ENCODE measurements at places on chromosomes 7 and 10.

DNA sequence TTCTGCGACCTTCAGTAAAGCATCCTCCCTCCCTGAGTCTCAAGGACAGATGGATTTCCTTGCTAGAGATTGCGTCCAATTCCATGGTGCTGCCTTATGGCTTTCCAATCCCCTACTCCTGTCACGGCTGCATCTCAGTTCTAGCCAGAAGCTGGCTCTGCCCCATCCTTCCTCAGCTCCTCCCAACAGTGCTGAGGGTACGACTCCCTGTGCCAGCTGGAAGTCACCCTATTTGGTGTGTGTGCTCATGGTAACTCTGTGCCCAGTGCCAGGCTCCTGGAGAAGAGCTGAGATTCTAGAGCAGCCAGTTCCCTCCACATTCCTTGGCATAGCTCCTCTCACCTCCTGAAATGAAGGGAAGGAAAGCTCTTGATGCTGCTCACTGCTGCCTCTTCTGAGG, 185.0 kb upstream of the PODXL start:
- no peak for DNase-seq

DNA sequence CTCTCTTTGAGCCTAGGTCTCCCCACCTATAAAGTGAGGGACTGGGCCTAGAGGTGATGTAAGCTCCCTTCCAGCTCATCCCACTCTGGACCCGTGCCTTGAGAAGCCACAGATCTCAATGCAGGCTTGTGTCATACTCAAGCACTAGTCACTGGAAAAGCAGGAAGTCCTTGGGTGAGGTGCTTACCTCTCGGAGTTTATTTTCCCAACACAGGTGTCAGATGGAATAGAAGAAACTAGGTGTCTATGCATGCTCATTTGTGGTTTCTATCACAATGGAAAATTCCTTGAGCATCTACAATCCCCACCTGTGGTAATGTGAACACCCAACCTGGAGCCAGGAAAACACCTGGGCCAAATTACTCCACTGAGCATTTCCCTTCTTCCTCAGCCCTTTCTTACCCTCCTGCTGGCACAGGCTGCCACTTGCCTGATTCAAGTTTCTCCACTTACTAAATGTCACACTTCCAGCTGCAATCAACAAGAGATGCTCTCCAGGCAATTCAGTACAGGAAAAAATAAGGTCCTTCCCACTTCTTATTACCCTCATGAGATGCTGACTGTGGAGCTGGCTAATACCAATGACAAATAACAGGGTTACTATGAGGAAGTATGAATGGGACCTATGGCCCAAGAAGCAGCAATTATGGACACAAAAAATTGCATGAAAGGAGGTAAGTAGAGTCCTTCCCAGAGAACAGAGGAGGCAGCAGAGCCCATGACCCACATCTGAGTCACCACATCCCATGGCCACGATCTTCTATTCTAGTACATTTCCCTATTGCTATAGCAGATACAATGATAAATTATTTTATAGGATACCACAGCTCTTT, 13.1 kb downstream of the LSM5 start:
- DNase-seq, result no peak

GRCh38 chr7:142562688-142563087, 186.6 kb upstream of the PRSS1 start:
- no peak for DNase-seq

GRCh38 chr7:36048141-36048901, 104.7 kb upstream of the EEPD1 start:
- DNase-seq, result peak; percentile 97

DNA sequence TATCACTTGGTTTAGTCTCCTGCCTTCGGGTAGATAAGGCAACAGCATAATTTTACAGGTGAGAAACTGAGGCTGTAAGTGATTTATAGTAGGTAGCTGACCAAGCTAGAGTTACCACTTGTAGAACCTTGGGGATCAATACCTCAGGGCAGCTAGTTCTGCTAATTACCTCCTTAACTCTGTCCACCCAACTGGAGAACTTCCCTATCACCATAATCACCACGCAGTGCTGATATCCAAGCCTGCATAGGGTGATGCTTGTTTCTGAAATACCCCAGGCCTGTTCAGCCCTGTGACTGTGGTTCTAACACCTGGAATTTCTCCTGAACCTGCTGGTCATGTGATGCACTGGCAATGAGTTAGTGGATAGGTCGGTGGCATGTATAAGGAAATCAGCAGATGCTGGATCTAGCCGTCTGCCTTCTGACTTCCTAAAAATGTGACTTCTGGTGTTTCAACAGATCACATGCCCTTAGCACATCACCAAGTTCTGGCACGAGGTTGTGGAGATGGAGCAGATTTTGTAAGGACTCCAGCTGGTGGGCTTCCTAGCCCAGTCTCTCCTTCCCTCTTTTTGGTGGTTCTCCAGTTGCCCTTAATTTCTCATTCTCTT, 15.3 kb downstream of the PLAU start:
- DNase-seq, result no peak

DNA sequence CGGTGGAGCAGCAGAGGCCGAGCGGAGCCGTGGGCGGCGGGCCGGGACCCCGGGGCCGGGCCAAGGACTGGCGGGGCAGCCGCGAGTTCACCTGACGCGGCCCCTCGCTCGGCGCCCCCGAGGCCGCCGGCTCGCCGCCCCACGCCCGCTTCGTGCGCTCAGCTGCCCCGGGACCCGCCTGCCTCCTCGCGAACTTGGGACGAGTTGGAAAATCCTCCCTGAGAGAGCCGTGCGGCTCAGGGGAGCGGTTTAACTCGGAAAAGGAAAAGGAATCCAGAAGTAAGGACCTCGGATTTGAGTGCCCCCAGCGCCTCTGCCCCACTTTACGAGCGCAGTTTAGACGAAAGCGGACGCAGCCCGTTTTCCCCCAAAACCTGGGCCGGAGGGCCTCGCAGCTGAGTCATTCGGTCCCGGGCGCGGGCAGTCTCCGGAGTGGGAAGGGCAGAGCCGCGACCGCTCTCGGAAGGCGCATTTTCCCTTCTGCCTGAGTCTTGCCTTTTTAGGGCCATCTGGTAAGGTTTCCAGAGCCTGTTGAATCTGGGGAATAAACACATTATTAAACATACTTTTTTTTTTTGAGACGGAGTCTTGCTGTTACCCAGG, 744 bp downstream of the CREM start:
- no peak for DNase-seq

GRCh38 chr7:127322832-127323493, 69.5 kb downstream of the ZNF800 start:
- DNase-seq, result no peak

GRCh38 chr10:59622320-59623132, 87.1 kb downstream of the SLC16A9 start:
- DNase-seq, result no peak

GRCh38 chr10:102868911-102869257, 386 bp upstream of the AS3MT start:
- DNase-seq, result no peak

DNA sequence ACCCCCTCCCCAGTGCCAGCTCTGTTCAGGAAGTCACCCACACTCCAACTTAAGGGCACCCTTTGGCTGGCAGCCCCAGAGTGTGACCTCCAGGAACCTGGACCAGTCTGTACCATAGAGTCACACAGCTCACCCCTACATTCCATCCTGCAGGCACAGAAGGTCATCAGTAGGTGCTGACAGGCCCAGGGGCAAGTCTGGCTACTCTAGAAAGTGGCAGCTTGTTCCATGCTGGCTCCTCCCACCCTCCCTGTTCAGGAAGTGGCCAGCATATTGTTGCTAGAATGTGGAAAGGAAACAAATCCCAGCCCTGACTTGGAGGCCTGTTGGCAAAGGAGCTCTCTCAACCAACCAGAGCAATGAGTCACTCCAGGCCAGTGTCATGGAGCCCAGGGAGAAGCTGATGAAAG, 3.2 kb upstream of the NCOA4 start:
- peak; percentile 13 for DNase-seq

GRCh38 chr10:1284076-1284475, 227.9 kb downstream of the WDR37 start:
- DNase-seq, result no peak

GRCh38 chr7:68700414-68700813, 897.9 kb upstream of the AUTS2 start:
- DNase-seq, result no peak

GRCh38 chr7:152617056-152617455, 58.9 kb downstream of the XRCC2 start:
- no peak for DNase-seq

- no peak for DNase-seq
Measured at GRCh38 chr10:57247271-57247670, 886.2 kb upstream of the ZWINT start.

DNA sequence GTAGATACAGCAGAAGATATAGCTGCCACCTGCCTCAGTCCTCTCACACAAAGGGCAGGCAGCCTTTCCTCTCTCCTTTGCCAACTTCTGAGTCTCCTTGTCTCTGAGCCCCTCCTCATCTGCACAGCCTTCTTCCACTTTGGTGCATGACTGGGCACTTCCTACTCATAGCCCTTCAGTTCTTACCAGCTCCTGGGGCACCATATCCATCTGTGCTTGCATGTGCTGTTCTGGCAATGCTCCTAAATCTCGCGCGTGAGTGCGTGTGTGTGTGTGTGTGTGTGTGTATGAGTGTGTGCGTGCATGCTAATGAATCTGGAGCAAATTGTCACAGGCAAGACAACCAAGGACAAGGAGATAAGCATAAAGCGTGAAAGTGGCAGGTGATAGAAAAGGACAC, 1271.6 kb upstream of the SORCS1 start:
- no peak for DNase-seq

DNA sequence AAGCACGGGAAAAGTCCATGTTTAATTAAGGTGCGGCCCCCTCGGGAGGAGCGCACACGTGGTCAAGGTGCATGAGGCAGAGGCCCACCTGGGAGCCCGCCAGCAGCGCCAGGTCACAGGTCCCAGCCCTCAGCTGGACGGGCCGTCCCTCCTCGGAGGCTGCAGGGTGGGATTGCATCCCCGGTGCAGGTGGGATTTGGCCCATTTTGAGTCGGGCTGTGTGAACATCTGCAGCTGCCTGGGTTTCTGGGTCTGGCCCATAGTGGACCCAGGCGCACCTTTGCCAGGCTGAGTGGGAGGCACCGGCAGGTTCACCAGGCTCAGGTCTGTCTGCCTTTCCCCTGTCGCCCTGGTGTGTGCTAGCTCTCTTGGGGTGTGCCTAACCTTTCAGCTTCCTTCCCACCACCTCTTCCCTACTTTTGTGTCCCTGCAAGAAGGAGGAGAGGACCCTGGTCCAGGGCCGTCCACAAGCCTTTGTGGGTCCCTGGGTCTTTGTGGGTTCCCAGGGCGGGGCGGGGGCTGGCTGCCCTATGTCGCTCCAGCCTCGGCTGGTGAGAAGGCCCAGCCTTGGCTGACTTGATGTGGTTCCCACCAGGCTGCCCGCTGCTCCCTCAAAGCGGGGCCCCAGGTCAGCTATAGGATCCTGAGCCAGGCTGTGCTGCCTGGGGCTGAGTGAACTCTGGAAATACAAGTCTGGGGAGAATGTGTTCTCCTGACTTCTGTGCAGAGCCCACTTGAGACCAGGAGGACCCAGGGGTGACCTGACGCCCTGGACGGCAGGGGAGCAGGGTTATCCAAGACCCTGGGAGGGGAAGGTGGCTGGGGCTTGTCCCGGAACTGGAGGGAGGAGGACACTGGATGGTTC, 186.7 kb upstream of the SHH start:
- DNase-seq, result no peak

GRCh38 chr10:20712774-20713173, 184.3 kb downstream of the NEBL start:
- DNase-seq, result no peak

GRCh38 chr7:17054206-17054605, 172.4 kb upstream of the AGR3 start:
- DNase-seq, result no peak

GRCh38 chr10:69437321-69438259, 13.7 kb upstream of the TSPAN15 start:
- DNase-seq, result no peak

DNA sequence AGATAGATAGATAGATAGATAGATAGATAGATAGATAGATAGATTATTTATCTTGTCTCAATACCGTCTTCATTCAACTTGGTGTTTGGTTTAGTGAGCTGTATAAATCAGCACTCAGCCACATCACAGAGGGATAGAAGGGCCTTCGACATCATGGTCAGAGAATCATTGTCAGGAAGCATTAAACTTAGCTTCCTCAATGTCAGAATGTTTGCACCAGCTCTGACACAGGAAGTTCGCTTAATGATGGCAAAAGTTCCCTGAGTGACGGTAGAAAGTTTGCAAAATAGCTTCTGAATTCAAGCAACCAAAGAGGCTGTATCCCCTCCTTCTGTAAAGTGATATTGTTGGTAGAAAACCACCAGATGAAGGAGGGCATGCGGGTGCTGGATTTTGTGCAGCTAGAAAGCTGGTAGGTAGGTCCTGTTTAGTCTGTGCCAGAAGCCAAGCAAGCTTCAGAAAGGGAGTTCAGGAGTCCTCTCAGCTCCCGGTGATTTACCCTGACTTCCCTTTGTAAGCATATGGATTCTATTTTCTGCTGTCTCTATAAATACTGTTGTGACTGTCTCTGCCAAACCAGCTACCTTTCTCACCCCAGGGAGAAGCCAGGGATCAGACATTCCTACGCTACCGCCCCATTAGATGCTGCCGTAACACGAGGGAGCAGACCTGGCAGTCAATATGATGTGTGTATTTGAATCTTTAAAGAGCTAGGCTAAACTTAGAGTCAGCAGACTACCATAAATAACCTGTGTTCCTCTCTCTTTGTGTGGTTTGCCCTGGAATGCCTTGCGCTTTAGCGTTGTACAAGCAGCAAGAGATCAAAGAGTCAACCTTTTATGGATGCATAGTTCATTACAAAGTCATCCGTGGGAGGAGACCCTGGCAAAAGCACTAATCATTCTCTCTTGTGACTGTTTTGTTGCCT, 200.5 kb upstream of the KIAA1217 start:
- DNase-seq, result peak; percentile 62

GRCh38 chr10:132657748-132658147, 120.2 kb downstream of the INPP5A start:
- DNase-seq, result no peak

- DNase-seq, result no peak
Measured at GRCh38 chr7:88109612-88110011, 110.2 kb downstream of the SRI start.

DNA sequence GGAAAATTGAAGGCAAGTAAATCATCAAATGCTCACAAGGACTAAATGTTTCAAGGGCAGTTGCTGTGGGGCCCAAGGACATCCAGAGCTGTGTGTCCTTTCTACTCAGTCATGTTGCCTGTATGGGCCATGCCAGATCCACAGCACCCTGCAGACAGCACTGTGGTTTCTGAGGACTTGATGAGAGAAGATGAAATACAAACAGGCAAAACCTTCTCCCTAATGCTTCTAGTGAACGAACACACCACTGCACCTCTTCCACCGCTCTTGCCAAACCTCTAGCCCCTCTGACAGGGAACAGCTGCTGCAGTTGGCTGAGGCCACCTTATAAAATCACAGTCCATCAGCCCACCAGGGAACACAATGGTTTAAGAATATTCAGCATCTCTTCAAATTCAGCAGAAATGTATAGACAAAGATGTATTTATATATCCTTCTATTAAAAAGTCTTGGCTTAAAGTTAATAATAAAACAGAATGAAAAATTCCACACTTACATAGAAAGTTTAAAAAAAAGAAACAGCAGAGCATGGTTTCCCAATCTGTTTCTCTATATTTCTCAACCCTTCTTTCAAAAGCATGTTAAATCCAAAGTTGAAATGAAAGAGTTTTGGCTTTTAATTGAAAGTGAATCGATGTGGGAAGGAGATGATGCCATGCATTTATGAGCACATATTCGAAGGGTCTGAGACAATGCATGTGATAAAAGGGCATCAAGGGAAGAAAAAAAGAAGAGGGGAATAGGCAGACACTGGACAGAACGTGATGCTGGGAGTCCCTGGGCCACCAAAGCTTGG, 14.0 kb downstream of the CYP3A7 start:
- DNase-seq, result no peak
